Osteocyte (in vitro differentiated cells): ENCODE measurements at places on chromosomes 4 and X. TPM values are rescaled to one million over a fixed set of nuclear protein-coding genes. Genes with fewer than 3 reads are reported as not detected.

BTK gene
- total RNA-seq = not detected in 2 replicates

DNA sequence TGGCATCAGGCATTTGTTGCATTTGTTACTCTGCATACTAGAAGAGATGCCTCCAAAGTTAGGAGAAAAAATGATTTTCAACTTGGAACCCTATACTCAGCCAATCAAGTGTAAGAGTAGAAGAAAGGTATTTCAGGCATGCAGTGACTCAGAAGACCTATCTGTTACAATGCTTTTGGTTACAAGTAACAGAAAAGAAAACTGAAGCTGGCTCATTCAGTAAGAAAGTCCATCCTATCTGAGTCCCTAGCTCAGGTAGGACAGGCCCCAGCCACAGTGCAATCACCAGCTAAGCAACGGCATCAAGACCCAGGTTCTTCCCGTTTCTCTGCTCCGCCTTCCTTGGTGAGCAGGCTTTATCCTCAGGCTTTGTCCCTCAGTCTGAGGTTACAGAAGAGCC, 23.3 kb downstream of the MECP2 start:
- DNase-seq = no peak
- H3K36me3 ChIP-seq = no peaks in the 10 kb centered on the region
- peak overlapping the region; percentile 61 for H3K27ac ChIP-seq
- no peaks in the 10 kb centered on the region for H3K27me3 ChIP-seq
- H3K4me1 ChIP-seq = peaks cover 18% of the 10 kb centered on the region

PWWP3B gene
- total RNA-seq = 0.42 and 0.51 TPM in 2 replicates

DNA sequence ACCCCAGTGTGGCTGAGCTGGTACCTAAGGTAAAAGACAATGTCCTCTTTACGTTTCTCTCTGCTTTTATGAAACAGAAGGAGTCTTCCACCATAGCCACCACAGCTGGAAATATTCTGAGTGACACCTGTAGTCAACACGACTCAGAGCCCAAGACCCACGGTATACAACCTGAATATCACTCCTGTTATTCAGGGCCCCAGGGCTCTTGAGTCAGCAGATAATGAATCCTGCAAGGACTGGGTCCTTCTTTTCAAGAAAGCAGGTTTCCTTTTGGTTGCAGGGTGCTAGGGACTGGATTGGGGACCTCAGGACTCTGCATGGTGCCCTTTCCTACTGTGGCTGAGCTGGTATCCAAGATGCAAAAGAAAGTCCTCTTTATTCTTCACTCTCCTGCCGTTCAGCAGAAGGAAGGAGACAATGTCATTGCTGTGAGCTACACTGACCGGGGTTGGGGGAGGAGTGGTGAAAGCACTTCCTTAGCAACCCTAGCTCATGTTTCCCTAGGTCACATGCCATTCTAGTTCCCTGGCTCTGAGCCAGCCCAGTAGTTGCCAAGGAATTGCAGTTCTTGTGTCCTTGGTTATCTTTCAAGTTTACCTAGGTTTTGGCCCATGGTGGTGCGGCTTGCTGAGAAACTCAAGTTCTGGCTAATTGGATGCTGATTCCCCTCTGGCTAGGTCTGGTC, 23.7 kb upstream of the UNC5C start:
- H3K4me3 ChIP-seq = no peak overlapping the region
- H3K4me1 ChIP-seq = no peaks in the 10 kb centered on the region
- H3K27ac ChIP-seq = no peak overlapping the region
- no peaks in the 10 kb centered on the region for H3K36me3 ChIP-seq
- DNase-seq = no peak
- H3K27me3 ChIP-seq = peaks cover 9% of the 10 kb centered on the region

DNA sequence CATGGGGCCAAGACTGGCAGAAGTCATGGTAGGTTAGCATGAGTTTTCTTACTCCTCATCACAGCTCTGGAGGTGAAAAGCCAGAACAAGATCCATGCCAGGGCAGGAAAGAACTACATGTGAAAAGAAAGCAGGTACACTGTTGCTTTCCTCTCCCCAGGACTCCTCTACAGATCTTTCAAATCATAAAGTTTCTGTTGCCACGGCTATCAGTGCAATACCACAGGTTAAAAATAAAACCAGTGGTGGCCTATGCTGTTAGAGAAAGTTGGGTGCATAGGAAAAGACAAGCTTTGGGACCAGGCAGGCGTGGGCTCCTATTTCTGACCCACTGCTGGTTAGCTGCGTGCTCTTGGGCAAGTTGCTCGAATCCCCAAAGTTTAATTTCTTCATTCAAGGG, 81.4 kb downstream of the SH3RF1 start:
- no peaks in the 10 kb centered on the region for H3K27me3 ChIP-seq
- peaks cover 45% of the 10 kb centered on the region for H3K4me1 ChIP-seq
- H3K27ac ChIP-seq = no peak overlapping the region
- H3K4me3 ChIP-seq = no peak overlapping the region
- no peak for DNase-seq

GRCh38 chrX:67543818-67544217, at the start of gene AR:
TSS of gene AR (plus strand) at chrX:67544021. CDS start at chrX:67545147, 1,126 bp downstream.
- peak; percentile 87 for DNase-seq
- H3K4me3 ChIP-seq = peak within 1 kb of the TSS; percentile 83
- no peaks in the 10 kb centered on the region for H3K27me3 ChIP-seq
- H3K27ac ChIP-seq = peak within 1 kb of the TSS; percentile 56
- no peaks in the 10 kb centered on the region for H3K36me3 ChIP-seq

GRCh38 chr4:53622739-53623151, 31.5 kb upstream of the LNX1 start:
- H3K27me3 ChIP-seq = no peaks in the 10 kb centered on the region
- DNase-seq = no peak
- peaks cover 21% of the 10 kb centered on the region for H3K4me1 ChIP-seq
- H3K36me3 ChIP-seq = no peaks in the 10 kb centered on the region
- H3K27ac ChIP-seq = no peak overlapping the region

KCNE5 gene
- total RNA-seq = 0.24 and 0.70 TPM in 2 replicates

DNA sequence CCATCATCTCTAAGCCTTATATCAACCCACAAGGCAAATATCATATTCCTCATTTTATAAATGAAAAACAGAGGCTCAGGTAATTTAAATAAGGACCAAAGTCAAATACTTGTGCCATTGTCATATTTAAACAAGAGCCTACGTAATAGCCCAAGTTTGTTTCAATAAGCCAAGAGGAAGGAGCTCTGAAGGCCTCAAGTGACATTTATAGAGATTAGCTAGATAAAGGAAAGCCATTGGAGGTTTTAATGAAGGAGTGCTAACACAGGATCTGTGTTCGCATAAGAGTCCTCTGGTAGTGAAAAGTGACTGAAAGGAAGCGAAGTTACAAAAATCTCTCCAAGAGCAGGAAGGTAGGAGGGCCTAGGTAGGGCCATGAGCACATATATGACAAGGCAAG, 384.9 kb upstream of the NOCT start:
- no peak overlapping the region for H3K27ac ChIP-seq
- no peaks in the 10 kb centered on the region for H3K36me3 ChIP-seq
- H3K4me3 ChIP-seq = no peak overlapping the region
- peaks cover 4% of the 10 kb centered on the region for H3K4me1 ChIP-seq
- DNase-seq = no peak
- H3K27me3 ChIP-seq = no peaks in the 10 kb centered on the region

RS1 gene
- total RNA-seq = not detected in 2 replicates

- H3K27me3 ChIP-seq = no peaks in the 10 kb centered on the region
- no peak overlapping the region for H3K27ac ChIP-seq
- no peak for DNase-seq
- H3K4me3 ChIP-seq = no peak overlapping the region
- peaks cover 7% of the 10 kb centered on the region for H3K4me1 ChIP-seq
- H3K36me3 ChIP-seq = no peaks in the 10 kb centered on the region
Observed at GRCh38 chrX:1215123-1215823, 2.8 kb upstream of the CRLF2 start.

DNA sequence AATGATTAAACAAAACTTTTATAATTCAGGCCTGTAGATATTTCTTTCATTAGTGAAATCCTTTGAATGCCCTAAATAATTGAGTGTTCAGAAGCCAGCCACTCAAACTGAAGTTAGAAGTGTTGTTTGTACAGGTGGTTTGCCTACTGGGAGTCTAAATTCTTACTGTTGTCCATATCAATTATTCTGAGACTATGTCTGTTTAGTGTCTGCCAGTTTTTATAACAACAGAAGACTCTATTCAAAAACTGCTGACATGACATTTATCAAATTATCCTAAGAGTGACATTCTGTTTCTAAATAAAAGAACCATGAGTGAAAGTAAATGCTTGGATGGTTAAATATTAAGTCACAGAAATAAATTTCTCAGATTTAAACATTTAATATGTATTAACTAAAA, 375.1 kb downstream of the FAT4 start:
- H3K4me3 ChIP-seq = no peak overlapping the region
- peak overlapping the region; percentile 68 for H3K27ac ChIP-seq
- no peak for DNase-seq

- H3K4me3 ChIP-seq = no peak overlapping the region
Observed at GRCh38 chr4:74255096-74255495, 53.2 kb upstream of the EPGN start.

CYLC1 gene
- not detected in 2 replicates for total RNA-seq

ABCG2 gene
- total RNA-seq = 0.24 TPM in 1 of 2 replicates, not detected in the other

AGTR2 gene
- not detected in 2 replicates for total RNA-seq

DNA sequence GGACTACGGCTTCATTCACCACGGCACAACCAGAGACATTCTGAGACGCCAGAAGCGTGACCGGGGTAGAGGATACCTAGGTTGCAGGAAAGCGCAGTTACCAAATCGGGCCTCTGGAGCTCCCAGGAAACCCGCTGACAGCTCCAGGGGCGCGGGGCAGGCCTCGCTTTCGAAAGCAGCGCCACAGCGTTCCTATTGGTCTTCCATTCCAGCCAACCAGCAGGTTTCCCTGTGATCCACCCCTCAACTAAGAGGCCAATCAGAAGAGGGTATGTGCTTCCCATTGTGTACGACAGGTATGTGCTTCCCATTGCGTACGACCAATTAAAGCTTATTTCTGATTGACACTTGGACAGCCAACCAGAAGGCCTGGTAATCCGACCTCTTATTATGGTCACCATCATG, 14.9 kb downstream of the SNX12 start:
- DNase-seq = no peak
- H3K27ac ChIP-seq = no peak overlapping the region
- H3K4me3 ChIP-seq = no peak overlapping the region
- H3K4me1 ChIP-seq = no peaks in the 10 kb centered on the region
- no peaks in the 10 kb centered on the region for H3K27me3 ChIP-seq

GRCh38 chr4:56786955-56787354, 34.5 kb downstream of the SPINK2 start:
- H3K4me3 ChIP-seq = no peak overlapping the region
- no peaks in the 10 kb centered on the region for H3K36me3 ChIP-seq
- no peaks in the 10 kb centered on the region for H3K4me1 ChIP-seq
- H3K27ac ChIP-seq = no peak overlapping the region
- peaks cover 41% of the 10 kb centered on the region for H3K27me3 ChIP-seq

- no peak overlapping the region for H3K4me3 ChIP-seq
- H3K27ac ChIP-seq = no peak overlapping the region
- peaks cover 46% of the 10 kb centered on the region for H3K36me3 ChIP-seq
Observed at GRCh38 chr4:15506464-15506863, 36.8 kb downstream of the CC2D2A start.

DNA sequence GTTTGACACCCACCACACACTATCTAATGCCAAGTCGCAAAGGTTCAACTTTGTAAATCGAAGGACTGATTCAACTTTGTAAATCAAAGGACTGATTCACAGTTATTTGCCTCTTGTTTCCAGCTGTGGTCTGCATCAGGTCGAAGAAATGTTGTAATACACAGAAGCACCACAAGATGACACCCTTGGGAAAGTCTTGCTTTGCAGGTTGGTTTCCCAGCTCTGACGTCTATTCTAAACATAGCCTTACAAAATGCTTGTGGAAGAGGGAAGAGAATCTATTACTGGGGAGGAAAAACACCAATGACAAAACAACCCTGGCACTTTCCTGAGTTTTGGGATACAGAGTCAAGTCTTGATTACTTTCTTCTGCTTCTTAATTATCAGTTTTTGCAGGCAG, 35.3 kb downstream of the SUPT20HL1 start:
- peaks cover 35% of the 10 kb centered on the region for H3K27me3 ChIP-seq
- DNase-seq = no peak
- peak overlapping the region; percentile 64 for H3K27ac ChIP-seq
- no peaks in the 10 kb centered on the region for H3K36me3 ChIP-seq
- no peak overlapping the region for H3K4me3 ChIP-seq

DNA sequence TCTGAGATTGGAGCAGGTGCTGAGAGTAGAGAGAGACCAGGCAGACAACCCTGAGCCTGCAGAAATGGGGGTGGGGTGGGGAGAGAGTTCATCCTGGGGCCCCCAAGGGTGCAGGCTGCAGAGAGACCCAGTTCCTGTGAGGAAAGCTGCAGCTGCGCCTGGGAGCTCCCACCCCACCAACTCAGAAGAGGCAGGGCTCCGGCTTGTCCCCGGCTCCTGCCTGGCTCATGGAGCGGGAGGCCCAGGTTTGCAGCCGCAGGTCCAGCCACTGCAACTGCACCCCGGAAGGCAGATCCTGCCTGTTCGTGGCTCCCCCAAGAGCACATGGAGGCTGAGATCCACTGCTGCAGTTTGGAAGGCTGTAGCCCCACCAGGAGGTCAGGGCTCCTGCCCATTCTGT, 44.2 kb upstream of the DGKK start:
- no peaks in the 10 kb centered on the region for H3K27me3 ChIP-seq
- DNase-seq = no peak
- no peak overlapping the region for H3K4me3 ChIP-seq
- H3K4me1 ChIP-seq = no peaks in the 10 kb centered on the region
- H3K27ac ChIP-seq = no peak overlapping the region

CLNK gene
- not detected in 2 replicates for total RNA-seq

GRCh38 chr4:89899152-89899551, 4.5 kb downstream of the MMRN1 start:
- DNase-seq = no peak
- H3K27ac ChIP-seq = no peak overlapping the region
- H3K27me3 ChIP-seq = peaks cover 26% of the 10 kb centered on the region

STATH gene
- not detected in 2 replicates for total RNA-seq

- H3K27me3 ChIP-seq = no peaks in the 10 kb centered on the region
- no peak overlapping the region for H3K27ac ChIP-seq
- no peak for DNase-seq
- H3K36me3 ChIP-seq = peaks cover 2% of the 10 kb centered on the region
- H3K4me3 ChIP-seq = no peak overlapping the region
- peaks cover 16% of the 10 kb centered on the region for H3K4me1 ChIP-seq
Observed at GRCh38 chr4:142242156-142242555, 603.9 kb downstream of the INPP4B start.

SSX2B gene
- not detected in 2 replicates for total RNA-seq

WWC2 gene
- total RNA-seq = 47.2 and 53.5 TPM in 2 replicates

- no peak overlapping the region for H3K27ac ChIP-seq
- no peak overlapping the region for H3K4me3 ChIP-seq
- H3K4me1 ChIP-seq = peaks cover 3% of the 10 kb centered on the region
- H3K36me3 ChIP-seq = no peaks in the 10 kb centered on the region
- no peak for DNase-seq
Observed at GRCh38 chrX:114162068-114162735, 421.7 kb upstream of the HTR2C start.

GRCh38 chrX:109936598-109936997, 66.3 kb upstream of the TMEM164 start:
- H3K4me1 ChIP-seq = no peaks in the 10 kb centered on the region
- H3K27me3 ChIP-seq = peaks cover 45% of the 10 kb centered on the region
- H3K36me3 ChIP-seq = no peaks in the 10 kb centered on the region
- no peak overlapping the region for H3K27ac ChIP-seq
- DNase-seq = no peak

- H3K4me3 ChIP-seq = no peak overlapping the region
- no peaks in the 10 kb centered on the region for H3K4me1 ChIP-seq
- H3K36me3 ChIP-seq = no peaks in the 10 kb centered on the region
- H3K27me3 ChIP-seq = no peaks in the 10 kb centered on the region
- H3K27ac ChIP-seq = no peak overlapping the region
- DNase-seq = no peak
Observed at GRCh38 chrX:28848707-28849106, 261.5 kb downstream of the IL1RAPL1 start.
